ENCODE measurements at places on chromosomes 6 and 20.

DNA sequence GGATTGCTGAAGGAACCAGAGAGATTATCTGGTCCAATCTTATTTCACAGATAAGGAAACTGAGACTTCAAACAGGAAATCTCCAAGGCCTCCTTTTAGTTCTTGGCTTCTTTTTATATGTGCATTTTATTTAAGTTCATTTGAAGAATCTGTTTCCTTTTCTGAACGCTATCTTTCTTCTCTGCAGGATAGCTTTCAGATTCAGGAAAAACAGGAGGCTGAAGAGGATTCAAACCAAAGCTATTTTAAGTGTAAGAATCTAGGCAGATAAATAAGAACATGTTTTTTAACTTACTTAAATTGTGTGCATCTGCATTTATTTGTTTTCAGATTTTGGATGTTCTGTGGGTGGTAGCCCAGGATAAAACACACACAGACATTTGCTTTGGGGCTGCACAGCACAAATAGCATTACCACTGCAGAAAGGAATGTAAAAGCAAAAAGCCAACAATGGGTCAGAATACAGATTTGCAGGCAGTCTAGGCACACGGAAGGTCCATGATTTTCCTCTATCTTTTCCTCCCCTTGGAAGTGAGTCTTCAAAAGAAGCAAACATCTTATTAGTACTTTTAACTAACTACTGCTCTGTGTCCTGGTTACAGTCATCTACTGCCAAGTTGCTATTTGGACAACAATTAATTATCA is 188.8 kb upstream of the TBX18 start:
- DNase-seq, result no peak

GRCh38 chr6:53805725-53806124 is 10.9 kb downstream of the LRRC1 start:
- DNase-seq, result no peak

GRCh38 chr6:113884011-113884410 is 26.9 kb downstream of the MARCKS start:
- DNase-seq, result no peak

GRCh38 chr20:5979801-5980200 is 29.3 kb downstream of the MCM8 start:
- no peak for DNase-seq

GRCh38 chr20:62782149-62782892 is 14.0 kb upstream of the MRGBP start:
- no peak for DNase-seq

GRCh38 chr20:64069614-64070243 is 6.7 kb downstream of the TCEA2 start:
- no peak for DNase-seq

All from pancreas (tissue), 10 donors.